Activated CD4-positive, alpha-beta T cell treated with anti-CD3 and anti-CD28 coated beads for 24 hours (primary cell): ENCODE measurements at places on chromosomes 2 and 18.

- no peak for DNase-seq
Measured at GRCh38 chr2:74489906-74490305, 7.0 kb downstream of the TTC31 start.

- no peak for DNase-seq
Measured at GRCh38 chr2:161141033-161141432, 19.2 kb upstream of the TANK start.

DNA sequence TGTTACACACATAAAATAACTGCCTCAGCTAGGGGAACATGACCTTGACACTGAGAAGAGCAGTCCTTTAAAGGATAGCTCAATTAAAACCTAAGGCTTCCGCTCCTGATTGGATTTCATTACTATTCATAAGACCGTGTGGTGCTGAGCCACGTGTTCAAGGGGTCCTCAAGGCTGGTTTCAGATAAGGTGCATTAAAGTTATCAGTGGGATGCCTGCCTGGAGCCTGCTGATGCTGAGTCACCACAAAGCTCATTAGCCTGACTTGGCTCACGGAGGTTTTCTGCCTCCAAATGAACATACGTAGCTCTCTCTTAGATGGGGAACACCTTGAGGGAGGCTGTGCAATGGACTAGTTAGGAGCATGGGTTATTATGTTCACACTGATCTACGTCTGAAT lies 518.9 kb downstream of the TDRD15 start:
- DNase-seq = no peak

DNA sequence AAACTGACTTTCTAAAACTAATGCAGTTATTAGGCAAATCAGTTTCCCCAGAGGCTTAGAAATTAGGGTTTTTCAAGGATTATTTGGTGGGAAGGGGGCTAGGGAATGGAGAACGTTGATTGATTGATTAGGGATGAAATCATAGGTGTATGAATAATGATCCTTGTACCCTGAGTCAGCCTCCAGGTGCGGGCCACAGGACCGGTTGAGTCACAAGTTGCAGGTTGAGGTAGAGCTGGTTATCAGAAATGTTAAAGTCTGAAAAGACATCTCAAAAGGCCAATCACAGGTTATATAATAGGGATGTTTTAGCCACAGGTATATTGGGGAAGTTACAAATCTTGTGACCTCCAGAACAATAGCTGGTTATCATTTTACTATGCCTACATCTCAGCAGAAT lies 341.8 kb upstream of the GULP1 start:
- DNase-seq = no peak

DNA sequence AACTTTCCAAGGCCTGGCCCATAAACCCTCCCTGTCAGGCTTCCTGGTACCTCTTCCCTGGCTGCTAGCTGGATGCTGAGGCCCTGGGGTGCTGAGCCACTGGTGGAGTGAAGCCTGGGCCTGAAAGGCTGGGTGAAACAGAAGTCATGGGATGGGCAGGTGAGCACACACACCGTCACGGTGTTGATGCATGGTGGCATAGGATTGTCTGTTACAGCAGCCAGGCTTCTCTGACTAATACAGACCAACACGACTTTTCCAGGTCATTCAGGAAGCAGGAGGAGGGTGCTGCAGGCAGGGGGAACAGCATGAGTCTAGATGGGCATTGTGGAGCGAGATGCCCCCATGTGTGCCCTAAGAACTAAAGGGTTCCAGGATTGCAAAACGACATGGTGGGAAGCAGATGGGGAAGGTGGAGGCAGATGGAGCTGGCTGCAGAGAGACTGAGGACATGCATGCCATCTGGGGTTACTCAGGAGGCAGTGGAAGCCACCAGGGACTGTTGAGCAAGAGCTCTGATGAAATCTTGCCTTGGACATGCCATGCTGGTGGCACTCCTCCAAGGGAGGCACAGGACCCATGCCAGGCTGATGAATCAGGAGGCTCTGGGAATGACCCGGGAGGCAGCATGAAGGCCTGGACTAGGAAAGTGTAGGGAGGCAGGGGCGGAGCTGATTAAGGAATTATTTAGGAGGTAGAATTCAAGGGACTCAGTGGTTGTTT lies 480.9 kb downstream of the TSN start:
- no peak for DNase-seq

DNA sequence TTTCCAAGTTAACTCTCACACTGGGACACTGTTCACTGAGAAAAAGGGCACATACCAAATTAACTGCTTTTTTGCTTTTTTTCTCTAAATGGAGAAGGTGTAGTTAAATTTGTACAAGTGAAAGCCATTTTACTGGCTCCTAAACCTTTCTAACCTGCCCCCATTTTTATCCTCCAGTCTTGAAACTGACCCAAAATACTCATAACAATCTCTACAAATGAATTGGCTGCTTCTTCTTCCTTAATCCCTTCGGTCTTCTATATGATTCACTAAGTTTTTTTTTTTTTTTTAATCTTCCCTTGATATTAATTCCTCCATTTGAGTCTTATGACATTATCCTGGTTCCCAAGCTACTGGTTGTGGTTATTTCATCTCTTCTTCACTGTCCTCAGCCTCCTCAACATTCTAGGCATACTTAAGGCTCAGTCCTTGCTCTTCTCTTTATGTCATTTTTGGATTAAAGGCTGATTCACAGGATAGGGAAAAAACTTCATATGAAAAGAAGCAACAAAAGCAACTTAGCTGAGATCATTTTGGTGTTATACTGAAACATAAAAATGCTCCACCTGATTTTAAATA lies 19.8 kb downstream of the ORC2 start:
- no peak for DNase-seq

- DNase-seq = no peak
Measured at GRCh38 chr2:102184568-102184967, 2.3 kb upstream of the IL1RL2 start.

DNA sequence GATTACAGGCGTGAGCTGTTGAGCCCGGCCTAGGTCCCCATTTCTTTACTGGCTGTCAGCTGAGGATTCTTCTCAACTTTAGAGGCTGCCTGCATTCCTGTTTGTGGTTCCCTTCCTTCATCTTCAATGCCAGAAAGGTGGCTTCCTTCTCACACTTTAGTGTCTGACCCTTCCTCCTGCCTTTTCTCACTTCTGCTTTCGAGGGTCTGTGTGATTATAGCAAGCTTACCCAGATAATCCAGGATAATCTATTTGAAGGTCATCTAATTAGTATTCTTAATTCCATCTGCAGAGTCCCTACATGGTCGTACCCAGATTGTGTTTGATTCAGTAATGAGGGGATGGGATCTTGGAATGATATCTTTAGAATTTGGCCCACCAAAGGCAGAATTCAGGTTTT lies 157.4 kb downstream of the TANC1 start:
- DNase-seq = no peak

- DNase-seq = no peak
Measured at GRCh38 chr2:239318790-239319661, 81.8 kb downstream of the HDAC4 start.

DNA sequence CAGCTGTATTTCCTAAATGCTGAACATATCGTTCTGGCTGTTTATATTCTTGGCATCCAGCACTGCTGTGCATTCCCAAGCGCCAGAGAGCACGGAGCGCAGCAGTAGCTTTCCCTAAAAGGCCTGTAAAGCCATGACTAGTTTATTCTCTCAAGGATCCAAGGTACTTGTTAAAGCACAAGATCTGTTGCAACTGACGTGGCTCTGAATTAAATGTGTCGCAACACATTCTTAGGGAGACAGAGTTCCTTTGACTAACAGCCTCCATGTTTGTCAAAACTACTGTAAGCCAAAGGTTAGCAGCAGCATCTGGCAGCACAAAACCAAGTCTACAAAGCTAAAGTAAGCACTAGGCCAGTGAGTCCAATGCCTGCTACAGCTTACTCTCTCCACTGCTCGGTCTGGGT lies 188.6 kb upstream of the FN1 start:
- no peak for DNase-seq

DNA sequence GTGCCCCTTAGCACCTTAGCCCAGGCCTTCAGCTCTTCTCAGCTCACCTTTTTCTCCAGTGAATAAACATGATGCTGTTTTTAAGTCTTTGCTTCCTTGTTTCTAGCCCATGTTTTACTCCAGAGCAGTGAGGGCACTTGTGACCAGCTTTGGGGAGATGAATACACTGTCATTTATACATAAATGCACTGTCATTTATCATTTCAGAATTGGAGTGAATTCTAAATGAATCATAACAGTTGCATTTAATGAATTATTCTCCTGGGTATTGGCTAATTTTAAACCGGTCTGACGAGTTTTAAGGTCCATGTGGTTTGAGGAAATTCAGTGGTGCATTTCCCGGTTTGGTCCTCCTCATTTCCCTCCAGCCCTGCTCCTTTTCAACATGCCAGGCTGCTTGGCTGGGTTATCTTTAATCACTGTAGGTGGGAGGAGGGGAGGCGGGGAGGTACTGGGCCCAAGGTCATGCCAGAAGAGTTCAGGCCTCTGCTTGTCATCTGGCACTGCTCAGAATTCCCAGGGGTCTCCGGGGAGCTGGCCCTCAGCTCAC lies 23.9 kb downstream of the PRKCE start:
- DNase-seq = no peak

DNA sequence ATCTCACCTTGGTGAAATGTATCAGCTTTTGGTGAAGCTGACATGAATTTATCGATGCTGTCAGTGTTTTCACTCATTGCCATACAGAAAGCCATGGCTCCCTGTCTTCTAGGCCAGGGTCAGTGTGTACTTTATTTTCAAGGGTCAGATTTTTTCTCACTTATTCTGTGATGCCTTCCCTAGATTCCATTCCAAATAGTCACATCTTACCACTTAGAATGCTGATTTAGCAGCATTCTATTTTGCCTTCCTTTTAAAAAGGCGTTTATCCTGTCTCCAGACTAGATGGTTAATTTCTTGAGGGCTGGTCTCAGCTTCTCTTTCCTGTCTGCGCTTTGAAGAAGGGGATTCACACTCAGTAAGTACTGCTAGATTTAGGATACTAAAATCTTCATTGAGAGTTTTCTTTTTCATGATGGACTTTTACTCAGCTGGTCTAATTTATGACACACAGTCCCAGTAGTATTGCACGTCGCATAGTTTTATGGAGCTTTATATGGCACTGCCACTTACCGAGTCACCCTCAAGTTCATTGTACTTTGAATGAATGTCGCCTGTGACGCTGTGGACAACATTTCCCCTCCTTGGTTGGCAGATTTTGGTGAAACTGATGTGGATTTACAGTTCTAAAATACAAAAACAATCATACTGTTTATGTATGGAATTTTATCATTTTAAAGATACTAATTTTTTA lies 194.0 kb downstream of the ZNF407 start:
- no peak for DNase-seq

- DNase-seq = no peak
Measured at GRCh38 chr2:73891276-73891901, 1.4 kb upstream of the ACTG2 start.

DNA sequence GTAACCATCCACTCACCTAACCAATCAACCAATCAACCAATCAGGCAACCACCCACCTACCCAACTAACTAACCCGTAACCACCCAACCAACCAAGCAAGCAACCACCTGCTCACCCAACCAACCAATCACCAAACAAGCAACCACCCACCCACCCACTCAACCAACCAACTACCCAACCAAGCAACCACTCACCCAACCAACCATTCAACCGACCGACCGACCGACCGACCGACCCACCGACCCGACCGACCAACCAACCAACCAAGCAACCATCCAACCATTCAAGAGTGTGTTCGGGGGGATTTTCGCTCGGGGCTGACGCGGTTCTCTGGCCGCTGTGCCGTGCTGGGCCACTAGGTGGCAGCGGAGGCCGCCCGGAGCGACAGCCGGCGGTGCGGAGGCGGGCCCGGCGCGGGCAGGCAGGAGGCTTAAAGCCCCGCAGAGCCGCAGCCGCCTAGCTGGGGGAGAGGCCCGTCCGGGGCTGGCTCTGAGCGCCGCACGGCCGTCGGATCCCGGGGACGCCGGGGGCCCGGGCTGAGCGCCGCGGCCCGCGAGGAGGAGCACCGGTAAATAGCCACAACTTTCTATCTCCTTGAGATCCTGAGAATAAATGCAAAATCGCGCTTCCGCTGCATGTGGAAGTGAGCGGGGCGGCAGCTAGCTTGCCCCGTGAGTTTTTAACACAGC lies at the start of gene MC5R:
Gene MC5R (plus strand): TSS at position 443 of the 689 bp plus-strand sequence. CDS start 1,617 bp downstream, outside the sequence.
- peak; percentile 59 for DNase-seq

DNA sequence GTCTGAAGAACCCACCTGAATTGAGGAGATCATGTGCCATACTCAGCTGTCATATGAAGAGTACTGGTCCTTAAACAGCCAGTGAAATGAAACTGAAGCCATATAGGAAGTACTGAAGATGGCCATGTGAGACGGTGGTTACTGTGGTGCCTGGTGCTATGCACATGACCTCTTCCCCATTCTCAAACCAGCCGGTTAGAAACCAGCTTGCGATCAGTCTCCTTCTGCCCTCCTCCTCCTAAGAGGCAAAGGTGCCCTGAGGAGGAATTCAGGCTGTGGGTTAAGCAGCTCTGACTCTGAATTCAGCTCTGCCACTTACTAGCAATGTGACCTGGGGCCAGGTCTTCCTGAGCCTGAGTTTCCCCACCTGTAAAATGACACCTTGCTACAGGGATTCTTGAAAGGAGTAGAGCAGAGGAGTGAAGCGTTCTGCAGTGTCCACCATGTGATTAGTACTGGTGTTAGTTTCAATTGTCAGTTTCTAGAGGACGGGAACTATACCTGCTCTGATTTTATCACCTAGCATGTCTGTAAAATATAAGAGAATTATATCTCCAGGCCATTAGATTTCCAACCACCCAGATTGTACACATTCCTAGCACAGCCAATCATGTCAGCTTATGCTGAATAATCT lies 5.1 kb downstream of the FECH start:
- DNase-seq = no peak

DNA sequence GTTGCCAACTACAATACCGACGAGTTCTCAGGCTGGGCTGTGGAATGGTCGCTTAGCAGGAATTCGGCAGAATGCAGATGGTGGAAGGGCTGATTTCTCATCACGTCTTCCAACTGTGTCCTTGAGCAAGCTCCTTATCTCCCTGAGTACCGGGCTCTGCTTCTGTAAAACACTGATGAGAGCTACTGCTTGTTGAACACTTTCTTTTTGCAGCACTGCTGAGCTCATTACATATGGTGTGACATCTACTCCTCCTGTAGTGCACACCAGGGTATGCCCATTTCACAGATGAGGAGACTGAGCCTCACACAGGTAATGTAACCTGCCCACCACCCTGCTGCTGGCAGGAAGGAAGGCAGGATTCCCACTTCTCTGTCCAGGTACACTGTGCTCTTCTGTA lies 8.3 kb downstream of the IL1R2 start:
- no peak for DNase-seq

GRCh38 chr2:20222769-20223406 lies 2.0 kb downstream of the SDC1 start:
- no peak for DNase-seq

GRCh38 chr18:13464432-13465123 lies 246.0 kb downstream of the LDLRAD4 start:
- peak; percentile 50 for DNase-seq

- DNase-seq = no peak
Measured at GRCh38 chr2:233223059-233223894, 28.2 kb upstream of the ATG16L1 start.

DNA sequence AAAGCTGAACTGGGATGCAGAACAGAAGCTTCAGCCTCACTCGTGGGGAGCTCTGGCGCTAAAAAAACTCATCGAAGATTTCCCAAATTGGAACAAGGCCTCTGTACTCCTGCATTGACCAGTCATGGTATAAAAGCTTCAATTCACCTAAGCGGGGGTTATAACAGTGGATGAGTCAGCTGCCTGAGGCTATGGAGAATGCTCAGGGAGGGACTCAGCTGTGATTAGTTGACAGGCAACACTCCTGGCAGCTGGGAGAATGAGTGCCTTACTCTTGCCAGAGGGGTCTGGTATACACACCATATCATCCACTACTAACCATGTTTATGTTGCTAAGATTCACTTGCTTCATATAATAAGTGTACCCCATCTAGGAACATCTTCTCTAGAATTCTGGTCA lies 350.6 kb upstream of the VRK2 start:
- DNase-seq = no peak
